ENCODE measurements at places on chromosomes 12 and 14.

- DNase-seq, result no peak
These were observed 15.9 kb downstream of the RAB35 start for GRCh38 chr12:120100630-120101029.

DNA sequence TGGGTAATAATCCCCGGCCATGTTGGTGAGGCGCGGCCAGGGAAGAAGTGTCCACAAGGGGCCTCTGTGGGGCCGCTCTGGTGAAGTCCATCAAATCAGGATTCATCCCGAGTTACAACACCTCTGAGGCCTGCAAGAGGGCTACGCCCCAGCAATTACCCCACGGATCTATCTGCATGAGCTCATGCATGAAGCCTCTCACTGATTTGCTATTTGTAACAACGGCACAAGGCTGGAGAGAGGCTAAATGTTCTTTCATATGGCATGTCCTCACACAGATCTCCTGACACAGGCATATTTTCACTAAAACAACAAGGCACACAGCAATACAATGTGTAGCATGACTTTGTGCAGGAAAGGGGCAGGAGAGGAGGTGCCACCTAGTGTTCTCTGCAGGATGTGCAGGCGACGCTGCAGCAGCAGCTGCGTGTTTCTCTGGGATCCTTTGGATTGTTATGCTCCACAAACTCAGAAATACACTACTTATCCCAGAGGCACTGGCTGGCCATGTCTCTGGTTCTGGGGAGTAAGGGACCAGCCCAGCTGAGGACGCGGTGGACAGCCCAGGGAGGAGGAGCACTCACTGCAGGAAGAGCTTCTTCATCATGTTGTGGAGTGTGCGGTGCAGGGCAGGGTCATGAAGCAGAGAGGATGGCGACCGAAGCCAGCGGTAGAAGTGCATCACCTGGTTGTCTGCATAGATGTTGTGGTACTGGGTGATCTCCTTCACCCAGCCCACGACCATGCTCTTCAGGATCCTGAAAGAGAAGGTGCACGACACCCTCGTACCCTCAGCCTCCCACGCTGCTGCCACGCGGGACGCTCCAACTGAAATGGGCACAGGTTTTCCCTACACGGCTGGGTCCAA lies 20.2 kb downstream of the P2RX2 start:
- no peak for DNase-seq

GRCh38 chr12:124771462-124772288 lies 92.0 kb downstream of the SCARB1 start:
- peak; percentile 74 for DNase-seq

GRCh38 chr12:52073531-52074381 lies 4.0 kb downstream of the ATG101 start:
- peak; percentile 10 for DNase-seq

DNA sequence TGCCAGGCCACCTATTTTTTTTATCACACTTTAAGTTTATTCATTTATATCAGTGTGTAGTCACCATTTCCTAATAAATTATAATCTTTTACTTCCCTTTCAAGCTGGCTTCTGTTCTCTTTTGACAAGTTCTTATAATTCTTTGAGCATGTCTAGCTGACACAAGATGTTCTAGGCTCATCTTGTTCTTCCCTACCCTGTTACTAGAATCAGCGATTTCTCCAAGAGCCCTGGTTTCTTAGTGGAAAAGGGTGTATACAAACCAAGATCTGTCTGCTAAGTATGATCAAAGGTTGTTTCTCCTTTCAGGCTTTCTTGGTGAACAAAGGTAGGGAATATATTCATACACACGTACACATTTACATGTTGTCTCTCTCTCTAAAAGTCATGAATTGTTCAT lies 51.0 kb downstream of the FGD4 start:
- DNase-seq, result no peak

Measured in NCI-H1436 (cell line).